ENCODE measurements at places on chromosomes 7 and 10. TPM values are rescaled to one million over a fixed set of nuclear protein-coding genes. Genes with fewer than 3 reads are reported as not detected.
A peak's percentile ranks its signal among the peaks of the same experiment; 100 is the strongest.

DNA sequence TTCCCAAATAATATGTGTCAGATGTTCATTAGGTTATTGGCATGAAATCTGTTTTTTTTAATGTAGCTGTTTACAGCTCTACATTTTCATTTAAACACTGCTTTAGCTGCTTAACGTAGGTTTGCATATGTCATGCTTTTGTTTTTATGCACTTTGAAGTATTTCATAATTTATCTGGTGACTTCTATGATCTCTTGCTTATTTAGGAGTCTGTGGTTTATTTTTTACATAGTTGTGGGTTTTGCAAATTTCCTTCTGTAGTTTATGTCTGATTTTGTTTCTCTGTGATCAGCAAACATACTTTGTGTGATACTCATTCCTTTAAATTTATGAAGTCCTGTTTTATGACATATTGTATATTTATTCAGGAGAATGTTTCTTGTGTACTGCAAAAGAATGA, 606.5 kb upstream of the PFKP start:
- DNase-seq: no peak

DNA sequence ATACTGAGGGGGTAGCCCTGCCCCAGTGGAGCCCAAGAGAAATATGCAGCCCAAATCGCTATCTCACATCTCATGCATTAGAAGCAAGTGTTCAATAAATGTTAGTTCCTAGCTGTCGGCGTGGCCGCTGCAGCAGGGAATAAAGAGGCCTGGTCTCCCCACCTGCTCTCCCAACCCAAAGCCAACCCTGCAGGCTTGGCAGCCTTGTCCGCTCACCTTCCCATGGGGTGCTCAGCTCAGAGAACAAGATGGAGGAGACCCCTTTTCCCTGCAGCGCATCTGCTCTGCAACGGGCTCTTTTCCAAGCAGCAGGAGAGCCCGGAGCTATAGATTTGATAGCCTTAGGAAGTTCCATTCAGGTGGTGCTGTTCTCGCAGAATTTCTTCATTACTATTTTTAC, 12.0 kb upstream of the DOCK1 start:
- DNase-seq: peak; percentile 53

- no peak for DNase-seq
Observed at GRCh38 chr7:118045629-118046028, 138.3 kb upstream of the LSM8 start.

GRCh38 chr10:126904818-126905701, at the start of gene DOCK1:
DOCK1 (plus strand) TSS chr10:126905428; CDS start chr10:126905518, 90 bp downstream.
- peak; percentile 74 for DNase-seq

GPR26 gene
- not detected for total RNA-seq

MDH2 gene
- 69.3 TPM for total RNA-seq

SLF2 gene
- 33.5 TPM for total RNA-seq

PNLIPRP1 gene
- not detected for total RNA-seq

ALOX5 gene
- 168 TPM for total RNA-seq

MUC12 gene
- 0.76 TPM for total RNA-seq

RNF133 gene
- 0.60 TPM for total RNA-seq

PITX3 gene
- not detected for total RNA-seq

All from spleen (tissue), 13 donors.